ENCODE measurements at places on chromosomes 7 and 10.

DNA sequence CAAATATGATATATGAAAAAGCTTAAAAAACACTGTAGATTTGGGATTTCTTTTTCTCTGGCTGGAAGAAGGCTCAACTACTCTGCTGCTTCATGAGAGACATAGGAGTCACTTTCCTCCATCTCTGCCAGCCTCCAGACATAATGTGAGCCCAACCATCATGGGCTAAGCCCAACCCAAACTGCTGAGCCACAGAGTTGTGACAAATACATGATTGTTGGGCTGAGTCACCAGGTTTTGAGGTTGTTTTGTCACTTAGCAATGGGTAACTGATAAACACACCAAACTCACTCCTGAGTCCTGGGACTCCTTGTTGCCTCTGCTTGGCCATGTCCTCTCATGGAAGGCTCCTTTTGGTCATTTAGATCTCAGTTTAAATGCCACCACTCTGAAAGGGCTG, 381.8 kb upstream of the FZD8 start:
- DNase-seq: no peak

DNA sequence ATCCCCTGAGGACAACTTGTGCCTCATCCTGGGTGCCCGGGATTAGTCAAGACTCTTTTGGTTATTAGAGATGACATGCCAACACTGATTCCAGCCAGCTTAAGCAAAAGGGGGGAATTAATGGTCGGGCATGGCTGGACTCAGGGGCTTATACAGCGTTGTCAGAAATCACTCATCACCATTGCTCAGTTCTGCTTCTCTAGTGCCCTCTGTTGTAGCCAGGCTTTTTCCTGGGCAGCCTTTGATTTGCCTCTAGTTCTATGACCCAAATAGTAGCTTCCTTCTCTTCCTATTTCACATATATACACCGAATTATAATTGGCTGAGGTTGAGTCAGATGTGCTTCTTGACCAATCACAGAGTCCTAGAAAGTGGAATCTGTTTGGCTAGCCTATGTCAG, 192.0 kb upstream of the HABP2 start:
- DNase-seq: no peak

DNA sequence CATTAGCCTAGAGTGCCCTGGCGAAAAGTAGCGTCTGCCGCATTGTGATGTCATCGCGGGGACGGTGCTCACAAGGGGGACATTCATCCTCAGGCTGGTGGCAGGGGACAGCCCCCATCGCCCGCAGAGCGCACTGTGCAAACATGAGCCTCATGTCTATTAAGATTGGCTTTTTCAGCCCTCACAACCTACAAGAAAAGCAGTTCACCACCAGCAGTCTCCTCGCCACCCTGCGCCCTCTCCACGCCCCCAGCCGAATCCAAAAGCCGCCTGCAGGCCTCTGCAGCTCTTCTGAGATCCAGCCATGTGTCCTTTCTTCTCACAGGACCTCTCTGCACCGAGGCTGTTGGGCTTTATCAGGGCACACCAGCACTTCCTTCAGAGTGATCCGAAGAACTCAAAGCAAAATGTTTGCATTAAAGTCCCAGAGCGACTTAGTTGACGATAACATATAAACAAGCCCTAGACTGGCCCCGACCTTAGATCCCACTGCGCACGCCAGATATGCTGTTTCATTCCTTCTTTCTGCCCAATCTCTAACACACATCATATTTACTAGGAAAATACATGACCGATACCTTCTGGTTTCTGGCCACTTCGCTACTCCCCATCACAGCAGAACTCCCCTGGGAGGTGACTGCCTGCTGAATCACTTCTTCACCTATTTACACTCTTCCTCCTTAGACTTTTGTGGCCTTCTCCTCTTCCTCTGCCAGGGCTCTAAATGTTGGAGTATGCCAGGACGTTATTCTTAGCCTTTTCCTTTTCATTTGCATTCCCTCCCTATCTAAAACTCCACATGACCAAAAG, 206.0 kb upstream of the SH2B2 start:
- peak; percentile 89 for DNase-seq

DNA sequence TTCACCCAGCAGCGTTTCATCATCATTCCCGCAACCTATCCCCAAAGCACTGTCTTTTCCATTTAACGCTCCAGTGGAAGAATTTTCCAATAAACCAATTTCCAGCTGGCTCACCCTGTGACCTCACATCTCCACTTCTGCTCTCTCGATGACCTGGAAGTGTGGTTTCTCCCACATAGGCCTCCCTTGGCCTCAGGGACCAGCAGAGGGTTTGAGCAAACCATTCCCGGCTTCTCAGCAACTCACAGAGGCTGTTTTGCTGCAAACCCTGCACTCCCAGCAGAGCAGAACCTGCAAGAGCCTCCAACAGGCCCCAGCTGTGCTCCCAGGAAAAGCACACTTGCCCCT, 523.0 kb upstream of the FOXK1 start:
- no peak for DNase-seq

DNA sequence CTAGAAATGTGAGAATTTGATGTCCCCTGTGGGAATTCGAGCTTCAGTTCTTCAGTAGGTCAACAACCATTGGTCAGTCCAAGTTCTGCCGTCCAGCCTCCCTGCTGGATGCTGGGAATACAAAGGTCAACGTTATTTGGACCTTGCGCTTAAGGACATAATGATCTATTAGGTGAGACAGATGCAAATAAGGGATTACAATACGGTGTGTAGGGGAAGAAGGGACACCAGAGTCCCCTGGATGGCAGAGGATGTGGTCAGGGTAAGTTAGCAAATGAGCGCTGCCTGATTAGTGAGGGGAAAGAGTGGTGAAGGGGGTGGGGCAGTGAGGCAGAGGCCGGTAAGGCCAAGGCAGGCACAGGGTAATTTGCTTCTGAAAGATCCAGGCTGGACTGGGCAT, 16.2 kb downstream of the CCNY start:
- peak; percentile 67 for DNase-seq

- no peak for DNase-seq
Observed at GRCh38 chr10:33791272-33791660, 456.8 kb upstream of the NRP1 start.

- no peak for DNase-seq
Observed at GRCh38 chr10:64037071-64037661, 516.0 kb downstream of the REEP3 start.

DNA sequence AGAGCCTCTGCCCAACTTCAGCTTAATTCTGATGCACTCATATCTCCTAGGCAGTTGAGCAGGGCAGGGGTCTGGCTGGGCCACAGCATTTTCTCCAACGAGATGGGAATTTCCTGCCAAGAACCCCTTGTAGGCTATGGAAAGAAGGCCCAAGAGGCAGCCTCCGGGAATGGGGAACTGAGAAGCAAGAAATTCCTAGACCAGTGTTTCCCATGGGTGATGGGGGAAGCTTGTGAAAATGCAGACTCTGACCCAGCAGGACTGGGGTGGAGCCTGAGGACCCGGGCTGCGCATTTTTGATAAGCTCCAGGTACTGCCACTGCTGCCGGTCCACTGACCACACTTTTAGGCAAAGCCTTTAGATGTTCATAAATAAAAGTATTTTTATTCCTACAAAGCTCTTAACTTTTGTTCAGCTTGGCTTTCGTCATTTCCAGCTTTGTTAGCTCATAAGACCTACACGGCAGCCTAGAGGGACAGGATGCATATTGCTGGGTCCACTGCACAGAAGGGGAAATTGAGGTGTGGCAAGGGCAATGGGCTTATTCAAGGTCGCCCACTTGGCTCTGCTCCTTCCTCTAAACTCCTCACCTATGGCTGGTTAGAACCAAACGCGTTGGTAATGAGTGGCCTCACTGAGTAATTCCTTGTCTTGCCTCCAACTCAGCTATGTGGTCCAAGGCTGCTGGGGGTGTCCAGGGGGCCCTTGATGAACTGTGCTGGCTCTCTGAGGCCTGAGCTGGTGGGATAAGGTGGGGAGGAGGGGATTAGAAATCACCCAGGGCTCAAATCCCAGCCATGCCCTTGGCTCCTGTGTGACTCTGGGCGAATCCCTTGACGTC, 29.5 kb downstream of the ZCCHC24 start:
- no peak for DNase-seq

DNA sequence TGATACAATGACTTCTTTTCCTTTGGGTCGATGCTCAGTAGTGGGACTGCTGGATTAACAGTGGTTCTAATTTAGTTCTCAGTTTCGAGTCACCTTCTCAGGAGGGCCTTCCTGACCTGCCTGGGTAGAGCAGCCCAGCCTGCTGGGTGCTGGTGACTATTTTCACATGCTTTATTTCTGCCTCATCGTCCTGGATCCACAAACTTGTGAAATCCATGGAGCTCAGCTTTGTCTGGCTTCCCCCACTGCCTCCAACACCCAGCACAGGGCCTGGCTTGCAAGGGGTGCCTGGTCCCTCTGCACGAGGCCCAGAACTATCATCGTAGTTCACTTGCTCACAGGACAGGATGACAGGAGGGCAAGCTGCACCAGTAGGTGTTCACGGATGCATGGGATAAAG, 46.9 kb downstream of the SPOCK2 start:
- no peak for DNase-seq

DNA sequence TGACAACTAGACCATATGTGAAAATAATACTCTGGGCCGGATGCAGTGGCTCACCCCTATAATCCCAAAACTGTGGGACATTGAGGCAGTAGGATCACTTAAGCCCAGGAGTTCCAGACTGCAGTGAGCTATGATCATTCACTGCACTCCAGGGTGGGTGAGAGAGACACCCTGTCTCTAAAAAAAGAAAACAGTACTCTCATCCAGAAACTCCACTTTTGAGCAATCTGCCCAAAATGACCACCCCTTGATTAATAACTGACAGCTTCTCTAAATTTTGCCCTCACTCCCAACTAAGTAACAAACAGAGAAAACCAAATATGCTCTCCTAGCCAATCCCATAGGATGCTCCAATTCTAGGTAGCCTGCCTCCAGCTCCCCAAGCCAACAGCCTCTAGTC, 62.5 kb upstream of the AKR1E2 start:
- no peak for DNase-seq

DNA sequence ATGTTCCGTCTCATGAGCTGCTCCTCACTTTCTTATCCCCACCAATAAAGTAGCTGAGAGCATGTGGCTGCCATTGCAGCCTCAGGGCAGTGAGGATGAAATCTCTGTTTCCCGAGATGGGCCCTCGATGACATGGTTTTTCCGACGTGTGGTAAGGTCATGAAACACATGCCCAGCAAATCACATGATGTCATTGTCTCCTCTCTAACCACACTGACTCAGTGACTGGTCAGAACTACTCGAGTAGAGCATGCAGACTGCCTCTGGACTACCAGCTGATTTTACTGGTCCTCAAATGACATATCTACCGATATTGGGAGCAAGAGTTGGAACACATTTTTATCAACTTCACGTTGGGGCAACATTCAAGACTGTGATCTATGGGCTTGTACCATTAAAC, 786.1 kb downstream of the CNTNAP2 start:
- no peak for DNase-seq

DNA sequence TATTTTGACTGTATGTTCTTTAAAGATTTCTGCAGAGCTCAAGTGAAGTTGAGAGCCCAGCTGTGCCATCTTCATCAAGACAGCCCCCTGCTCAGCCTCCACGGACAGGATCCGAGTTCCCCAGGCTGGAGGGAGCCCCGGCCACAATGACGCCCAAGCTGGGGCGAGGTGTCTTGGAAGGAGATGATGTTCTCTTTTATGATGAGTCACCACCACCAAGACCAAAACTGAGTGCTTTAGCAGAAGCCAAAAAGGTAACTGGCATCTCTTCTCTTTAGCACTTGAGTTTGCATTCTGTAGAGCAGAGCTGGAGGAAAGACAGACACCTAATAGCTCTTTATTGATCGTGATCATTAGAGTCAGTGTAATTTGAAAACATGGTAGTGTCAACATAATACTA, 33.7 kb downstream of the MCM10 start:
- no peak for DNase-seq

GRCh38 chr7:66140924-66141323, 26.3 kb downstream of the CRCP start:
- DNase-seq: peak; percentile 66

GRCh38 chr7:17991866-17992648, 35.6 kb downstream of the PRPS1L1 start:
- peak; percentile 25 for DNase-seq

DNA sequence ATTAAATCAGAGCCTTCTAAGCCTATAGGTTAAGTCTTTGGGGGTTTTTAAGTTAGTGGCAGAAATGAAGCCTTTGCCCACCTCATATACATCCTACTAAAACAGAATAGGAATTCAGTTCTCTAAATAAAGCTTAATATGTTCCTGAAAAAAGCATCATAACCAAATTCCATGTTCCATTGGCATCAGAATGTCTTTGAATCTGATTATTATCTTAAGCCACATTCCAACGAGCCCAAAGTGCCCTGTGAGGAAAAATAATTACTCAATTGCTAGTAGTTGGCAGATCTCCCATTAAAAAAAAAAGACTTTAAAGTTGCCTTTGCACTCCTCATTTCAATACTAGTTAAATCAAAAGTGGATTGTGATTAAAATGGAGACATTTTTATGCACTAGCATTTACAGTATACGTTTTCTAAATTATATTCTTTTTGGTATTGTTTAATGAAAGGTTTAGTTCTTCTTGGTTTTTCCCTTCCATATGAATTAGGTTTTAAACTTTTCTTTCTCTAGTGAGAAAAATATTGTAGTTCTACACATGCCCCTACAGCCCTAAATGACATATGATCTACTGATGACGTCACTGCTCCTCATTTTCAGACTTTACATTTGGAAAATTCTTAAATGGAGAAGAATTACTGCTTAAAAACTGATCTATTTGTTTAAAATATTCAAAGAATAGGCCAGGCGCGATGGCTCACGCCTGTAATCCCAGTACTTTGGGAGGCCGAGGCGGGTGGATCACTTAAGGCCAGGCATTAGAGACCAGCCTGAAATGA, 54.3 kb upstream of the CABCOCO1 start:
- DNase-seq: no peak

DNA sequence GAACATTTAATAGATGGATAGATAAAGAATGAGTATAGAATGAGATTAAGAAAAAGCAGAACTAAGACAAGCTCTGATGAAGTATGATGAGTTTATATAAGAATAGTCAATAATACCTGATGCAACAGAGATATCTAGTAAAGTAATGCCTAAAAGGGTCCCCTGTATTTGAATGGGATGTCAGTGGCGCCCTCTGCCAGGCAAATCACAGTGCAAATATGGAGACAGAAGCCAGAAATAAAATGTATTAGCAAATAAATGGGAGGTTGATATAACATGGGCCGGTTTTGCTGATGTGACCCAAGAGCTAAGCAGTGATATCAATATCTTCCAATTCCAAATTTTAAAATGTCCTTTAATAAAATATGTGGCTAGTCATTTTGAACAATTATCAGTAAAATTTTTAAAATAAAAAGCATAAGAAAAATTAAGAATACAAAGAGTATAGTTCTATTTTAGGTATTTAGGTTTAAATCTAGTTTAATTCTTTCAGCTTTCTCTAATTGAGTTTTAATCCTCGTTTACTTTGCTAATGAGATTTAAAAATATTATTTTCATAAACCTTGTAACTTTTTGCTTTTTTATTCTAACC, 62.6 kb downstream of the ADK start:
- DNase-seq: peak; percentile 61
